ENCODE measurements at places on chromosomes 12 and 14. TPM values are rescaled to one million over a fixed set of nuclear protein-coding genes. Genes with fewer than 3 reads are reported as not detected.

The ARHGDIB gene
- total RNA-seq, result 678 TPM

The CMTM5 gene
- not detected for total RNA-seq

The INHBC gene
- total RNA-seq, result not detected

The NOXRED1 gene
- not detected for total RNA-seq

The ABHD12B gene
- total RNA-seq, result not detected

The KCNA1 gene
- not detected for total RNA-seq

The CYP27B1 gene
- 0.53 TPM for total RNA-seq

The LRP6 gene
- 11.7 TPM for total RNA-seq

The RXYLT1 gene
- total RNA-seq, result 15.9 TPM

The LRRC10 gene
- not detected for total RNA-seq

The CBLN3 gene
- total RNA-seq, result 2.2 TPM

The KCNA5 gene
- total RNA-seq, result not detected

The KRT80 gene
- total RNA-seq, result 1.1 TPM

The MAP1LC3B2 gene
- 0.44 TPM for total RNA-seq

The IFNG-AS1 gene
- total RNA-seq, result not detected

The COCH gene
- 0.79 TPM for total RNA-seq

The TGM1 gene
- total RNA-seq, result 2.1 TPM

The IAPP gene
- not detected for total RNA-seq

The IGF1 gene
- 0.69 TPM for total RNA-seq

Measured in mammary microvascular endothelial cell (primary cell).